ENCODE measurements at places on chromosomes 11 and 22.

DNA sequence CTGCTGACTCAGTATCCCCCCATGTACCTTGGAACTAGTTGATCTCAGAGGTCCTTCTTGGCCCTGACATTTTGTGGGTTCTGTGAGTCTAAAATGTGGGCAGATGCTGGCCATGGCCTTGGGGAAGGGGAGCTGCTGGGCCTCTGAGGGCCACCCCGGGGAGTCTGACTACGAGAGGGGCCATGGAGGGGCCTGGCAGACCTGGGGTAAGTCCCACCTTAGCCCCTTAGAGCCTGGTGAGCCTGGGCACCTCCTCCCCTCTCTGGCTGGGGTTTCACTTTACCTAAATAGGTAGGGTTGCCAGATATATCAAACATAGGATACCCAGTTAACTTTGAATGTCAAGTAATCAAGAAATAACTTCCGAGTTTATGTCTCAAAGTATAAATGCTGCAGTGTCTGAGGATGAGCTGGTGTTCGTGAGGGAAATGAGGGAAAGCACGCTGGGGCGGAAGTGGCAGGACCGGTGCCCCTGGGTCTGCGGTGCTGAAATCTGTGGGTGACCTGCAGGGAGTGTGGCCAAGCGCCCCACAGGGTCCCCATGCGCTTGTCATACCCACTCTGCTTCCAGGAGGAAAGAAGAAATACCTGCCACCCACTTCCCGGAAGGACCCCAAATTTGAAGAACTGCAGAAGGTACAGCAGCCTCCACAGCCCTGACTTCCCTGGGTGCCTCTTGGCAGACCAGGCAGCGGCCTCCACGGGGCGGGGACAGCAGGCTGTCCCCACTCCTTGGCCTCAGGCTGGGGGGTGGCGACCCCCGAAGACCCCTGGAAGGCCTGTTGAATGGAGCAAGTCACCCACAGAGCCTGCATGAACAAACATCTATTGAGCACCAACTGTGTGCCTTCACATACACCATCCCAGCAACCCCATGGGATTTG is 4.8 kb downstream of the PARVG start:
- no peak for DNase-seq

DNA sequence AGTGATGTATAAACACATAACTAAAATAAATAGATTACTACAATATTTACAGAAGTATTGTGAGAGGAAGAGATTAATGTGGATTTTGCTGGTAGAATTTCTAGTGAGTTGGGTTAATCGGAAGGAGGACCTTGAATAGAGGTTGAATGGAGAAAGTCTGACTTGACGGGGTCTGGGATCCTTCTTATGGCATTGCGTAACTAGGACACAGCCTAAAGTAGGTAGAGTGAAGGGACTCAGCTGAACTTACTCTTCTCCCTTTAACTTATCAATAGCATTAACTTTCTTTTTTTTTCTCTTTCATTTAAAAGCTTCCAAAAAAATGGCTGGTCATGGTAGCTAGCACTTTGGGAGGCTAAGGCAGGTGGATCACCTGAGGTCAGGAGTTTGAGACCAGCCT is 139.2 kb downstream of the HIPK3 start:
- no peak for DNase-seq

- DNase-seq = no peak
Measured at GRCh38 chr11:130738611-130739010, 177.7 kb downstream of the SNX19 start.

DNA sequence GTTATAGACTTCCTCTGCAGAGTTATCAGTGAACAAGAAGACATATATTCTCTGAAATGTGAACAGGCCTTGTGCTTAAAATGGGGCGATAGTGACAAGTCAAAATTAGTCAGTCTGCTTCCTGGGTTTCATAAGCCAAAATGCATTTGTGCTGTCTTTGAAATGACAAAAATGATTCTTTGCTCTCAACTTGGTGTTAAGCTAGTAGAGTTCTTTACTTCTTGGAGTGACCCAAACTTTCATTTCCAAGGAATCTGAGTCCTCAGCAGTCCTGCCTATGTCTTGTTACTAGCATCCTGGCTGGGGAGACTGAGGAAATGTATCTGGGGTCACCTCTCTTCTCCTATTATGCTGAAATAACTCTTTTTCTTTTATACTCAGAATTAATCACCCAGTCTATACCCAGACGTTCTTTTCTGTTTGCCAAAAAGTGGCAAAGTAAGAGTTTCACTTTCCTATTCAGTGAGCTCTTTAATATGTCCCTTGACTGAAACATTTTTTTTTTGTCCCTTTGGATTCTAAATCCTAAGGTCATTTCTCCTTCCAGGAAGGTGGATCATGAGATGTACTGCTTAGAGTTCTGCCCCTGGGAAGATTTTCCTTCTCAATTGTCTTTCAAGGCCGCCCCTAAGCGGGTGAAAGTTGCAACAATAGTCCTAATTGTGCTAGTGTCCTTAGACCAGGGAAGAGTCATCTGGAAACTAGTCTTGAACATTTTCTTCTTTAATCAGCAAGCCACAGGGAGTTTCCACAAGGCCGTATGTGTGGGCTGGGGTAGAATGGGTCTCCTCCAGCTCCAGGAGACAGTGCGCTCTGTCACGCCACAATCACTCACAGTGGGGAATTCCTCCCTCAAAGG is 53.0 kb upstream of the RDX start:
- DNase-seq = no peak

DNA sequence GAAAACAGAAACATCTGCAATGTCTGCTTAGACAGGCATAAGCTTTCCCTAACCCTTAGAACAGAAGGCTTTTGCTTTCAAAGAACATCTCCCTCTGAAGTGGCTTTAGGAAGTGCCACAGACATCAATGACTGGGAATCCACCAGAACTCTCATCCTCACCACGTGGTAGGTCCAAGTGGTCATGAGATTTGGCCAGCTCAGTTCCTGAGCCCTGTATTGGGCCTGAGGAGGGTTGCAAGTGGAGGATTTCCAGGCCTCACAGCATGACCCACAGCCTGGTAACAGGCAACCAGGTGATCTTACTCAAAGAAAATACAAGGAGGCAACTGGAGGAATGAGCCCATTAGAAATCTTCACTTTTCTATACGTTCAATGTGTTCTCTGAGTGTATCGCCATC is 1.6 kb downstream of the CASP1 start:
- no peak for DNase-seq

DNA sequence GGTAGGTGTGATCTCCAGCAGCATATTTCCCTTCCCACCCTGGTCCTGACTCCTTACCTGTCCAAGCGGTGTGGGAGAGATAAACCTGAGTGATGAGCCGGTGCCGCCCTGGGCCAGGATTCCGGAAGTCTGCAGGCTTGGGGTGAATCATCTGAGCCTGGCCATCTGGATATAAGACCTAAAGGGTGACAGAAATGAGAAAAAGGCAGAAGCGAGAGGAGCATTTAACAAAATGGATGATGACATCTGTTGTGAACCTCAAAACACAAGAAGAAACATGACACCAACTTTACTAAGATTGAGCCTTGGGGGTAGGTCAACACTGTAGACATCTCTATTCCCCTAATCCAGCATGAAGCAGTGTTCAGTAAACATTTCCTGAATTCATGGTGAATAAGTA is 62.8 kb downstream of the AAMDC start:
- no peak for DNase-seq

DNA sequence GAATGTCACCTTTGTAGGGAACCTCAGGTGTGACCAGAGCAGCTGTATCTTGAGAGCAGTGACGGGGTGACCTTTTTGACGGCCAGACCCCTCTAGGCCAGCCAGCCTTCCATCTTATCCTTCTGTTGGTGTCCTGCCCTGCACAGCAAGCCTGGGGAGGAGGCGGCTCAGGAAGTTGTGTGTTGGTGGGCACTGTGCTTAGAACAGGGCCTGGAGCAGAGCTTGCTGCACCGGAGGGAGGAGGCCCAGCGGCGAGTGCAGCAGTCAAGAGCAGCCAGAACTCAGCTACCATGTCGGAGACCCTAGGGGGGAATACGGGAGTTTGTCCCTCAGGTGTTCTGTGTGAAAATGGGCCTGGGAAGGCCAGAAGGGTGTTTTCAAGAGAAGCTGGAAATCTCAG is 129.4 kb downstream of the OSBP2 start:
- DNase-seq = no peak

- DNase-seq = peak; percentile 92
Measured at GRCh38 chr11:73661035-73661628, 14.8 kb downstream of the PLEKHB1 start.

GRCh38 chr11:93498641-93499040 is 44.5 kb downstream of the SMCO4 start:
- DNase-seq = no peak

DNA sequence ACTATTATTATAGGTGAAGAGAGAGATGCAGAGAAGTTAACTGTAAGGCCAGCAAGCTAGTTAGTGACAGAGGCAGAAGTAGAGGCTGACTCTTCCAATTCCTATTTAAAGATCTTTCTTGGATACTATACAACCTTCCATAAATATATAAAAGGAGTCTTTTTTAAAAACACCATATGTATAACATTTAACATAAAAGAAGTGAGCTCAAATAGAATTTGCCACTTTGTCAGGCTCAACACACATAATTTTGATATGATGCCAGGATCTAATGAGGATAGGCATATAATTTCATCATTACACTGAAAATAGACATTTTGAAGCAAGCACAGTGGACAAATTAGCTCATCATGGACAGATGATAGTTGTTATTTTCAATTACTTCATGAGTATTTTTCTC is 64.1 kb upstream of the MPPED2 start:
- no peak for DNase-seq

DNA sequence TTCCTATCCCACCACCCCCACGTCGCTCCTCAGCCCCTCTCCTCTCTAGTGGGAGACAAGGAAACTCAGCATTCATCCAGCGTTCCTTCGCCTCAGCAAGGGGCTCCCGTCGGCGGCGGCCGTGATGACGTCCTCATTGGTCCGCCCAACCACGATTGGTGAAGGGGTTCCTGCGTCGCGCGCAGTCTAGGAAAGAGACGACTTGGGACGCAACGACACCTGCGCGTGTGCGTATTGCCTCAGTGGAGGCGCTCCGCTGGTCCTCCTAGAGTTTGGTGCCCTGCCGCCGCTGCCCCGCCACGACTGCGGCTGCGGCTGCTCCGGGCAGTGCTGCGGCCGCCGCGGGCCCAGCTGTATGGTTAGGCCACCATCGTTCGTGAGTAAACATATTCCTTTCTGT is 56.6 kb downstream of the CCDC81 start:
- DNase-seq = peak; percentile 62

GRCh38 chr11:103170865-103171264 is 61.6 kb downstream of the DYNC2H1 start:
- no peak for DNase-seq

DNA sequence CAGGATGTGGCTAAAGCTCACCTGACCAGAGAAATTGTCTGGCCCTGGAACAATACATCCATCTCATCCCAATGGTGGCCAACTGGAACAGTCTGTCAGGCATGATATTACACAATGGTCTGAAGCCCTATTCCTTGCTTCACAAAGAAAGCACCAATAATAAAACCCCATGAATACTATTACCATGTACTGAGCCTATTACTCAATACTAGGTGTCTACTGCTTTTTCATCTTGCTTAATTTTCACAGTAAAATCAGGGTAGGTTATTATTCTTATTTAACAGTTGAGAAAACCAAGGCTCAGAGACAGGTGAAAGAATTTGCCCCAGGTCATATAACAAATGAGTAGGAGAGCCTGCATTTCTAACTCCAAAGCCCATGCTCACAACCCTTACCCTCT is 68.9 kb upstream of the CAPRIN1 start:
- no peak for DNase-seq

GRCh38 chr11:69718147-69718546 is 14.3 kb upstream of the FGF19 start:
- DNase-seq = peak; percentile 60

GRCh38 chr22:26648011-26648497 is 9.3 kb upstream of the MIAT start:
- DNase-seq = peak; percentile 67

Data from heart left ventricle (tissue), 16 donors.